Fibroblast of villous mesenchyme (primary cell): ENCODE measurements at places on chromosomes 7 and 10. TPM values are rescaled to one million over a fixed set of nuclear protein-coding genes. Genes with fewer than 3 reads are reported as not detected.

DNA sequence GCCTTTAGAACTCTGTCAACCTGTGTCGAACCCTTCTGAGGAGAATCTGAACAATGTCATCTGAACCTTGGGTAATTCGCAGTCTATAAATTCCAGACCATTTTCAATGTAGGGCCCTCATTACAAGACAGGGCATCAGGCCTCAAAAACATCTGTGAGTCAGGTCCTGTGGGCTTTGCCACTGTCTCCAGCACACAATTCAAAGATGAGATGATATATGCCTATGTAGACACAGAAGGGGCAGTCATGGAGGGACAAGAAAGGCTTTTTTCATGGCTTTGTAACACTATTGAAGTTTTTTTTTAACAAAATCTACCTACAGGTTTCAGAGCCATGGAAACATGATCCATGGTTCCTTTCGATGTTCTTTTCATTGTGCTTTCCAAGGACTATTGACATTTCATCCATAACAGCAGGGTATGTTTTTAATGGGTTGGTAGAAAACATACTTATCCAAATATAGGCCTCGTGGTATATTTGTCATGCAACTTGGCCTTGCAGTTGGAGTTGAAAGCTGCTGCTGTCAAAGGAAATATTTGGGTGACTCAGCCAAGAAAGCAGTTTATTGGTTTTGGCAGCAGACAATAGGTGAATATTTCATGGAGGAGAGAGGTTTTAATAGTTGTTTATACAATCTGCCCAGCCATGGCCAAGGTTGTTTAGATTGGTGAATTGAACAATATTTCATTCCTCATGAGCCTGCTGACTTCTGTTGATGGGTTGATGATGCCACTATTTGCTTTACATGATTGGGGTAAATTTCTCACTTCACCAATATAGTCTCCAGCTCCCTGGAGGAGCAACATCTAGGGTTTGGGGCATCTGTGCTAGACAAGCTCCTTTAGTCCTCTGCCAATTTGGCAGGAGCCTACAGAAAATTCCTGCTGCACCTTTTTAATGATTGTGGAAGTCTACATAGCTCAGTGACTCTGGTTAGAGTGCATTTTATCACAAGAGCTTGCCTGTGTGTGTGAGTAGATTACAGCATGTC, 158.4 kb upstream of the TMEM72 start:
- DNase-seq: peak; percentile 77

DNA sequence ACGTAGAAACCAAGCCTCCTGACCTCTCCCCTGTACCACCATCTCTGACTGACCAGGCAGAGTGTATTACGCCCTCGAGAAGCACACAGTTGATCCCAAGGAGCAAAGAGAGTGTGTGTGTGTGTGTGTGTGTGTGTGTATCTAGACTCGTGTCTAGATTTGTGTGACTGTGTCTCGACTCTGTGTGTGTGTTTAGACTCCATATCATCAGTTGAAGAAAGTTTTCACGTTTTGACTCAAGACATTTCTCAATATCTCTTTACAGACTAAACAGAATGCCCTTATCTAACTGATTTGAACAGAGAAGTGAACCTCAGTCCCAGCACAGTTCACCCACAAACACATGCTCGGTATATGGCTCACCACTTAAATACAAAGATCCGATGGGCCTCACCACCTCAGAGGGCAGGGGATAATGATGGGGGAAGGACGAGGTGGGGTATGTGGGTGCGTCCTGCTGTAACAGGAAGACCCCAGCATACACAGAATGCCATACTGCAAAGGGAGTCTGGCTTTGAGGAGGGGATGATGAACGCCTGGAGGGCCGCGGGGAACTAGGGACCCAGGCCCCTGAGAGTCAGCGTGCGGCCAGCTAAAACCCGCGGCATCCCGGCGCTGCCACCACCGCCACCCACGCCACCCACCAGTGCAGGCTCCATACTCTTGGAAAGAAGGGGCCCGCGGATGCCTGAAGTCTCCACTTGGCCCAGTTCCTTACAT, 780 bp downstream of the ALDH18A1 start:
- peak; percentile 76 for DNase-seq

DNA sequence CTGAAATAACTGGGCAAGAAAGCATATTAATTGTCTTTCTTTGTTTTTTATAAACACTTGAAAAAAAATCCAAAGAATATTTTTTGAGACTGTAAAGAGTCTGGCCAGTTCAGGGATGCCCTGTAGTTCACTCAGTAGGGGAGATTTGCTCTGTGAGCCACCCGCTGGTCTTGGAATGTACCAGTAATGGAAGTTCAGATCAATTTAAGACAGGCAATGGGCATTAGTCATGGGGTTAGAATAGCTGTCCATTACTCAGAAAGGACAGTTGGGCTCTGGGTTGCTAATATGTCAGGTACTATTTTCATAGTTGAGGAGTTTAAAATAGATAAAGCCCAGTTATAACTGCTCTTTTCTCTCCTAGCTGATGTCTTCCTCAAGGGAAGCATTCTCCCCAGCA, 38.7 kb downstream of the A1CF start:
- DNase-seq: no peak

- peak; percentile 98 for DNase-seq
These were observed 19.8 kb upstream of the COL1A2 start for GRCh38 chr7:94374721-94375566.

DNA sequence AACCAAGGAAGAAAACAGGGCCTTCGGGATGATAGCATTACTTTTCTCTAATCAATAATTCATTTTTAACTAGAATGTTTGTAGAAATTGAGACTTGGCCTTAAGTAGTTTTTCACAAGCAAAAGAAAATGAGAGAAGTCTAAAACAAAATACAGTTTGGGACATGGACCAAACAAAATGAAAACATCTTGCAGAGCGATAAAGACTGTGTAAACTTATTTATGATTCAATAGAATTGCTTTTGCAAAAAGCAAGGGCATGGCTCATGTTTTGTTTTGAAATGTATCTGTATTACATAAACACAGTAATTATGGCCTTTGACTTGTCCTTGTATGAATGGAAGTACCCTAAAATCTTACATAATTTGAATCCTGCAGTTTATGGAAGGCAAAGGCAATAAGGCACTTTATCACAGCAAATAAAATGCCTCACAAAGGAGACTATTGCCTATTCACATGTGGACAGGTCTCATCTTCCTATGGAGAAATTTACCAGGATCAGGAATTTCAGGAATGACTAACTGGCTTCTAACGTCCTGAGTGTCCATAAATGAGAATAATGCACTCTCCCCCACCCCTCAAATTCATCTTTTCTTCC, 295.2 kb downstream of the PTEN start:
- DNase-seq: peak; percentile 55

DNA sequence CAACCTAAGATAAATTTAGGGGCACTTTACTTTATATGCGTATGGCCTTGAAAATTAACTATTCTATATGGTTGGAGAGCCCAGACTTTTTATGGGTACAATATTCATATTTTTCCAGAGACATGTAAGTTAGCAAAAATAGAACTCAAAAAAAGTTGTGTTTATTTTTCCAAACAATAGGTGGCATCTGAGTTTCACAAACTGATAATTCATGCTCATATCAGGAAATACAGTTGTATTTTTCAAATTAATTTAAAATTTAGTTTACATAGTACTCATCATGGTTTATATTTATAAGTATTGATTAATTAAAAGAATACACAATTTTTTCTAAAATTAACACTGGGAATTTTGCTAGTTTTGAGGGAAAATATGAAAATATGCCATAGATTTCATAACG, 34.6 kb downstream of the ANKRD7 start:
- DNase-seq: no peak

DNA sequence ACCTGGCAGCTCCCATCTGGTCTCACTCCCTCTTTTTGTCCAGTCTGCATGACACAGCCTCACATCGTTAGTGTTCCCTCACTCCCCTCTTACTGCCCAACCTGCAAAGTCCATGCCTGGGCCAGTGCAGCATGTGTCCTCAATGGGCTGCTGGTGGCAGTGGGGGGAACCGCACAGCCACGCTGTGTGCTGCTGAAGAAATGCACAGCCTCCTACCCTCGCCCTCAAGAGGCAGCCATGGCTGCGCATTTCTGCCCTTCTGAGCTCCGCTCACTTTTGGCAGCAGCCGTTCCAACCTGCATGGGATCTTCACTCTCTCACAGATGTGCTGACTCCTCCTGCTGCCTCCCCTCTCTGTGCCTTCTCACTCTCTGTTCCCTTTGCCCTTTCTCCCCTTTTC, 103.4 kb downstream of the EGFR start:
- no peak for DNase-seq

- peak; percentile 24 for DNase-seq
These were observed at the start of gene KCND2 for GRCh38 chr7:120272701-120273475. TSS of gene KCND2 (plus strand) at chr7:120273175.

DNA sequence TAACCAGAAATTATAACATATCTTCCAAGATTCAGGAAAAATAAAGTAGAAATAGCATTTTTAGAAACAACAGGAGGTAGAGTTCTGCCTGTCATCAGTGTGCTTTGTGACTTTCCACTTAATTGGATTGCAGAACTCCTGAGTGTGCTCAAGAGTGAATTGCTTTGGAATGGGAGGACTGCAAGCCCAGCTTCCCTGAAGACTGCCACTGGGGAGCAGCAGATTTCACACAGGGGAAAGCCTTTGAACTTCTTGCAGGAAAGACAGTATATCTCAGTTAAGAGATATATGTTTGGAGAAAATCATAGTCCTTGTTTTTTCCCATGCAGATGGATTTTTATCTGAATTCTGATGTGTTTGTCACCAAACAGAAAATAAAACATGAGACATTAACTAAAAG, 124.5 kb downstream of the TMEM168 start:
- peak; percentile 28 for DNase-seq

DNA sequence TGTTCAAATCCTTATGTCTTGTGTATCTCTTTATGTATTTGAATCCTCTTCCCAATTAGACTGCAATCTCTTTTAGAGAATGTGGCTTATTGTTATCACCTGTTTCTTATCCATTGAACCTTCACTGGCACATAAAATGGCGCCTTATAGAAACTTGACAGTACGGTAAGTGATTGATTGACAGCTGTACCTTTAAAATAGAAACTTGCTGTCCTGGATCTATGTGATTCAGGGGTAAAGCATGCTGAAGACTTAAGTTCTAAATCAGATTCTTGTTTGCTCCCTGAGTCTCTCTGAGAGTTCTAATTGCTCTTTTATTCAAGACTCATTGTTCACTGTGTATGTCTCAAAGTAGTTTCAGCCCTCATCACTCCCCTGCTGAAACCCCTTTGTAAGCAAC, 91.3 kb downstream of the CACNB2 start:
- no peak for DNase-seq

DNA sequence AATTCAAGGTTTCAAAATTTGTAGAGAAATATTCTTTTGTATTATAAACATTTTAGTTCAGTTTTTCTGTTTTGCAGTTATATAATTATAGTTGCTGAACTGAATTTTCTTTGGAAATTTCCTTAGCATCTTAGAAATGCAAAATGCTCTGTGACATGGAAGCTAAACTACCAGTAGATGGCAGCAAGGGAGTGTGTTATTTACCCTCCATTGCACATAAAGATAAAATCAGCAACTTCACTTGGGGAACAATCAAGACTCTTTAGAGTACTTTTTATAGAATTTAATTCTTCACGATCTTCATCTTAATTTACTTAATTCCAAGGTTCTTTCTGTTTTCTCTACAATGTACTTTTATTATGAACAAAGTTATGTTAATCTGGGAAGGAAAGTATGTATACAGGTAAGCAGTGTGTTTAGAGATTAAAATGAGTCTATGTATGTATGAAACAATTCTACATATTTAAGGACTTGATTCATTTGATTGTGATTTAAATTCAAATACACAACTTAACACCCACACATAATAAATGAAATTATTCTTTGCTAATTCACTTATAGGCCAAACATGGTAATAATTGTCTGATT, 404.2 kb downstream of the THSD7A start:
- DNase-seq: peak; percentile 82

DNA sequence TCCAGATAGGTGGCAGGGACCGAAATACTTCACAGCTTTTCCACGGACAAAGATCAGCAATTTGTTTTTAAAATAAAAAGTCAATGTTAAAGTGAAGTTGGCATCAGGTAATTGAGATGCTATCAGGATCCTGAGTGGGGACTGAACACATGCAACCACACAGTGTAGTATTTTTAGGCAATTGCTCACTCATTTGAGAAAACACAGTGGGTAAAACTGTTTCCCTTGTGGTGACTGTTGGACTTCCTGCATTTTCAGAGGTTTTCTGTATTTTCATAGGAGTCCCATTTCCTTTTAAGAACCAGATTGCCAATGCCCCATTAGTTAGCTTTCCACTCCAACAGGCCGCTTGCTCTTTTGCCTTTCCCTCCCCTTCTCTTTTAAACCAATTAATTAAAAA, 159.5 kb upstream of the ZNF32 start:
- no peak for DNase-seq

DNA sequence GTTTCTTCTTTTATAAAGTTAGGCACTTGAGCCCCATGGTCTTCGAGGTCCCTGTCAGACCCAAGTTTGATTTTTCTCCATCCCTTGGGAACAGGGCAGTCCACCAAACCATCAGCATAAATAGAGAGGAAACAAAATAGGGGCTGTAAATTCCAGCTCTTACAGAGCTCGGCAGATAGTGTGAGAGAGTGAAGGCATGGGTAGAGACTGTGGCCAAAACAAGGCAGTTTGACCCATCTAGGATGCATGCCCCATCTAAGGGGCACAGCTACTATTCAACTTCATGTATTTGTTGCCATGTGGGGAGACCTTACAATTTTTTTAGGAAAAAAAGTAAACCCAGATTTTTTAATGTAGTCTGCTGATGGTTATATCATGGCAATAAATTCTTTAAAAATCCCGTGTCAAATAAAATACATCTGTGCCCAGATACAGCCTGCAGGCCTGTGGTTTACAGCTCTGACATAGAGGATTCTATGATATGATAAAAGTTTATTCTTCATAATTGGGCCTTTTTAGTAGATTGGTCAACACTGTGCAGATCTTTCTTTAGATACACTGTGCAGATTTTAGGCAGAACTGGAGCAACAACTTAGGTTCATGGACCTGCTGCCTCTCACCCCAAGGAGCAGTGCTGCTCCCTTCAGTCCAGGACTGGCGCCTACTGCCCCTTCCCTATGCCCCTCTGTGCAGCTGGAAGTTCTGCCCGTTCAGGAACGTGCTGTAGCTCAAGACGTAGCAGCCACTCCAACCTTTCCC, 5.3 kb downstream of the PPP1R3C start:
- peak; percentile 79 for DNase-seq

SMIM30 gene
- 47.4 and 75.6 TPM in 2 replicates for total RNA-seq

NIPSNAP2 gene
- total RNA-seq: 39.7 and 53.1 TPM in 2 replicates

ENO4 gene
- total RNA-seq: under 0.01 TPM in 1 of 2 replicates, not detected in the other
